NCI-H774 (cell line): ENCODE measurements at places on chromosomes 6 and 20.
A peak's percentile ranks its signal among the peaks of the same experiment; 100 is the strongest.

- DNase-seq: peak; percentile 79
Measured at GRCh38 chr6:3542032-3542640, 85.3 kb upstream of the SLC22A23 start.

DNA sequence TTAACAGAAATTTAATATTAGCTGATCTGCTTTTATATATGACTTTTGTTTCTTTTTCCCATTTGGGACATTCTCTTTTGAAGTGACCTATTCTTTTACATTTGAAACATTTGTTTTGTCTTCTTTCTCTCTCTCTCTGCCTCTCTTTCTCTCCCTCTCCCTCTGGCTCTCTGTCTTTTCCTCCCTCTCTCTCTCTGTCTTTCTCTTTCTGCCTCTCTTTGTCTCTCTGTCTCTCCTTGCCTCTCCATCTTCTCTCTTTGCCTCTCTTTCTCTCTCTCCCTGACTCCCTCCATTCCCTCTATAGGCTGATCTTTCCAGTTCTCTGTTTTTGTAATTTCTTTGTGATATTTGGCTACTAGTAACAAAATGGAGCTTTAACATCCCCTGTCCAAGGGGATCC lies 52.0 kb upstream of the TULP1 start:
- DNase-seq: no peak

DNA sequence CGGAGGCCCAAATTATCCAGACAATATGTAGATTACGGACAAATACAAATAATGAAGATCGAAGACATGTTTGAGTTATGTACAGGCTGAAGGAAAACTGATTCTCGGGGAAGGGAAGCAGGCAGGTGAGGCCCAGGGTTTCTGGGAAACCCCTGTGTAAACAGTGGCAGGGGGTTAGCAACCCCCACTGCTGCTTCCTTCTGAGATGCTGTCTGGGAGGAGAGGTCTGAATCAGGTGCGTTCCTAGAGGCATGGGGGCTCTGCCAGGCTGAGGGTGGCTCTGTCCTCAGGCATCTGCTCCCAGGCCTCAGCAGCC lies 7.2 kb upstream of the MDGA1 start:
- no peak for DNase-seq

DNA sequence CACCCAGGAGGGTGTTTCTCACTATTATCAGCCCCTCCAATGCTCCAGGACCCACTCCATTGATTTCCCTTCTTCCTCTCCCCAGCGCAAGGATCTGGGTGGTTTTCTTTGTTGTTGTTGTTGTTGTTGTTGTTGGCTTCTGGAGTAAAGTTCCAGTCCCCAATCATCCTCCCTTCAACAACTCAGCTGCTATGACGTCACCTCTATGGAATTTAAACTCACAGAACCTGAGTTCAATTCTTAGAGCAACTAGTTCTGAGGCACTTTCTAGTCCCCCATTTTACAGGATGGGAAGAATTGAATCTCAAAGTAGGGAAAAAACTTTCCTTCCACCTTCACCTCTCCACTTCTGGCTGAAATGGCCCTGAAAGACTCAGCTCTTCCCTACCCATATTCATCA lies 9.7 kb upstream of the WFDC8 start:
- DNase-seq: no peak

DNA sequence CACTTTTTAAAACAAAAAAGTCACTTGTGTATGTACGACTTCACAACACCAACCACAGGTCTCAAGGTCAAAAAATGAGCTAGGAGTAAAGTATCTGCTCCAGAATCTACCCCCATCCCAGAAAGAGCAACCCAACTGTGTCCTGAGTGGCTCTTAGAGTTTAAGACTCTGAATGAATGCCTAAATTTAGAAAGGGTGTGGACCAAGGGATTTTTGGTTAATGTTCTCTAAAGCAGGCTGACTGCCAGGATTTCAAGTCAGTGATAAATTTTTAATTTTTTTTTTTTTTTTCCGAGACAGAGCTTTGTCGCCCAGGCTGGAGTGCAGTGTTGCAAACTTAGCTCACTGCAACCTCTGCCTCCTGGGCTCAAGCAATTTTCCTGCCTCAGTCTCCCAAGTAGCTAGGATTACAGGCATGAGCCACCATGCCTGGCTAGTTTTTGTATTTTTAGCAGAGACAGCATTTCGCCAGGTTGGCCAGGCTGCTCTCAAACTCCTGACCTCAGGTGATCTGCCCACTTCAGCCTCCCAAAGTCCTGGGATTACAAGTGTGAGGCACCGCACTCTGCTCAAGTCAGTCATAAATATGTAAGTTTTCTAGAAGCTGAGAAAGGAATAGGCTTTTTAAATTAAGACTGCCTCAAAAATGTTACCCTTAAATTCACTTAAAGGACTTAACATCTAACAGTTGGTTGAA lies 20.2 kb downstream of the STAU1 start:
- no peak for DNase-seq

DNA sequence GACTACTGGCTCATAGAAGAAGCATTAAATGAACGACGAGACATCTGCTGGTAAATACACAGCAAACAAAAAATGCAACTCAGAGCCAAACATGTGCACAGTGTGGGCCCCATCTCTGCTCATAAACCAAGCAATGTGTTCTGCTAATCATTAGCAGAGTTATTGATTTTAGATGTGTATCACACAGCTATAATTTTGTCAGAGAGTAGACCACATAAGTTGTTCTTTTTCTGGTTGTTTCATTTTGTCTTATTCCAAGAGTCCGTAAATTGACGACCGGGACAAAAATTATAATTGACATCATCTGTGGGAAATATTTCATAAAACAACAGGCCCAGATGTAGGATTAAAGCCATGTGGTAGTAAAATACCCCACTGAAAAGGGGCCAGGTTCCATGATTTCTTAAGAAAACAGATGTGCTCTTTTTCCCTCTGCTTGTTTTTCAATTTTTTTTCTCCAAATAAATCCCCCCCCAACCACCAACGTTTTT lies 423.6 kb downstream of the HAO1 start:
- no peak for DNase-seq

DNA sequence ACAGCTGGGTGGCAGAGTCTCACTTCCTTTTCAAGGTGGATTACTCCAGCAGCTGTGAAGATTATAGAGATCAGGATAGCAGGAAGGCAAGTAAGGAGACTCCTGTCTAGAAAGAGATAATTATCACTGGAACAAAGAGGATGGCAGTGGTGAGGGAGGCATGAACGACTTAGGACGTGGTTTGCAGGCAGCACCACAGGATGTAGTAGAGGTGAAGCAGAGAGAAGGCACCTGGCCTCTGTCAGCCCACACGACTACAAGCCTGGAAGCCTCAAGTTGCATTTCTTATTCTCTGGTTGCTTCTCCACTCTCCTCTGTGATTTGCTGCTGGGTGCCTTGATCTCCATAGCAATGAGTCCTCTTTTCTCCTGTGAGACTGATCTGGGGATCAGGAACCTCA lies 62.7 kb downstream of the TSHZ2 start:
- DNase-seq: no peak

- no peak for DNase-seq
Measured at GRCh38 chr6:86756640-86757229, 180.6 kb upstream of the HTR1E start.

DNA sequence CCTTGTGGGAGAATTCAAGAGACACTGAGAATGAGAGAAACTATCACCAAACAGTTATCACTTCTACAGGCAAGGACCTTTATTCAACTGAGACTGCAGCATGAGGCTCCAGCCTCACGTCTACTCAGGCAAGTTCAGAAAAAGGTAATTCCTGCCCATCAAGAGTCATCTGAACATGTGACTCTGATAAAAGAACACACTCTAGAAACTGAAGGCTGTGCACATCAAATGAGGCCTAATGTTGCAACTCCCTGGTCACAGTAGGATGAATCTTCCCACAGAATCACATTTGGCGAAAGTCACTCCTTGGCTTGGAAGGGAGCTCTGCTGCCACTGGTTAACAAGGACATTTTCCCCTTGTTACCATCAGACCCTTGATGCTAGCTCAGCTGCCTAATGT lies 71.2 kb upstream of the EMILIN3 start:
- DNase-seq: no peak

- DNase-seq: no peak
Measured at GRCh38 chr6:74208239-74208638, 512.2 kb downstream of the CD109 start.

GRCh38 chr20:407133-407952 lies 756 bp upstream of the RBCK1 start:
- peak; percentile 70 for DNase-seq

DNA sequence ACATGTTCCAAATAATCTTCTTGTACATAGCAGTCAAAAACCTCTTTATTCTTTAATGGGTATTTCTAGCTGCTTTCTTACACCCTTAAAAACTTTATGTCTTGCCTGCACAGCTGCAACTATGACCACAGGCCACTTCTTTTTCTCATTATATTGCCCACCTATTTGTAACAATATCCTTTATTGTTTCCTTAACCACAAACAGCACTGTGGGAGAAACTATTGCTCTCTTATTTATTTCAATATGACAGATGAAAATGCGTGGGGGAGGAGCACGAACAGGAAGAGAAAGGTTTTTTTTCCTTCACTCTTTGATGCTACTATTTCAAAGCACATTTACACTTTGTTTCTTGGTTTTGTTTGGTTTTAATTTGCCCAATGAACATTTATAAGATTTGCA lies 253.5 kb downstream of the GJA1 start:
- no peak for DNase-seq

DNA sequence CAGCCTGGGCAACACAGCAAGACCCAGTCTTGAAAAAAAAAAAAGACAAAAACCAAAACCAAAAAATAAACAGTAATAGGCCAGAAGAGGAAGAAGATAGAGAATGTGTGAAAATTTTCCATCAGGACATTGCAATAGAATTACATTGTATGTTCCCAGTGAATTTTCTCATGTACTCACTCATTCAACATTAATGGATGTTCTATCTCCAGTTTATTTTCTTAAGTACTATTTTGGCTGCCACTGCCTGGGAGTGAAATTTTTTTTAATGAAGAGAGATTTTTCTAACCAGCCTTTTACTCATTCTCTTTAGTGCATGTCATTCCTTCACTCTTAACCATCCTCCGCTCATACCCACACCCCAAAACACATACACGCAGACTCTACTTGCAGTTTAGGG lies 282.8 kb downstream of the ALDH8A1 start:
- no peak for DNase-seq

- DNase-seq: no peak
Measured at GRCh38 chr6:99592900-99593299, 13.7 kb upstream of the PRDM13 start.

DNA sequence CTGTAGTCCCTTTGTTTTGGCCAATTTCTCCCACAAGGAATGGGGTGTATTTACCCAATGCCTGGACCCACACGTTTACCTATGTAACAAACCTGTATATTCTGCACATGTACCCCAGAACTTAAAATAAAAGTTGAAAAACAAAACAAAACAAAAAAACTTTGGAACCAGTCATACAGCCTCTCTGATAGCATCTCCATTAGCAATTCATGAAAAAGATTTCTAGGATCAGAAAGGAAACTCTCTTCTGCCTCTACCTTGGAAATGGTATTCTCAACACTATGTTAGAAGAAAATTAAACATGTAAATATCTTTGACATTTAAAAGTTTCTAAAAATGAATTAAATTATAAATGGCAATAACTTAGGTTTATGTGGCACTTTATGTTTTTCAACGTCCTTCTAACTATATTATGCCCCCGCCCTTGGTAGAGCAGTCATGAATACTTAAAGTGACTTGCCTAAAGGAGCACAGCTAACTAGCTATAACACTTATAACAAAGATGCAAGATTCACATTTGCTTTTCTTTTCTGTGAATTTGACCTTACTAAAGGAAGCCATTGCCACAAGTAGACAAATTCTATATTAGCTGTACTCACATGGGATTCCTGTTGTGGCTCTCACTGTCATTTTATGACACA lies 147.5 kb upstream of the FKBP1C start:
- no peak for DNase-seq

GRCh38 chr6:46484081-46484820 lies 7.0 kb downstream of the RCAN2 start:
- no peak for DNase-seq

- no peak for DNase-seq
Measured at GRCh38 chr20:59414936-59415623, 114.7 kb downstream of the EDN3 start.
